ENCODE measurements at places on chromosomes 1 and 21. TPM values are rescaled to one million over a fixed set of nuclear protein-coding genes. Genes with fewer than 3 reads are reported as not detected.

GRCh38 chr1:32239337-32239736 lies 7.7 kb upstream of the FAM167B start:
- no peak for DNase-seq

- DNase-seq: peak; percentile 64
Observed at GRCh38 chr21:42561762-42562650, 48.4 kb downstream of the SLC37A1 start.

GRCh38 chr1:186993996-186994395 lies 165.2 kb downstream of the PLA2G4A start:
- no peak for DNase-seq

GRCh38 chr1:150168960-150169601 lies 19.4 kb downstream of the PLEKHO1 start:
- DNase-seq: peak; percentile 55

Gene VSIG8
- 0.14 TPM for polyA plus RNA-seq
